Right renal cortex interstitium (tissue), 3 donors: ENCODE measurements at places on chromosomes 3 and 15. TPM values are rescaled to one million over a fixed set of nuclear protein-coding genes. Genes with fewer than 3 reads are reported as not detected.
A peak's percentile ranks its signal among the peaks of the same experiment; 100 is the strongest.

TGM5 gene
- not detected for polyA plus RNA-seq

SAMMSON gene
- polyA plus RNA-seq: not detected

SKOR1 gene
- 0.16 TPM for polyA plus RNA-seq

PIERCE2 gene
- 8.1 TPM for polyA plus RNA-seq

FBXO40 gene
- polyA plus RNA-seq: 0.07 TPM

GOLGA6B gene
- not detected for polyA plus RNA-seq

STAC gene
- 11.6 TPM for polyA plus RNA-seq

CLRN1 gene
- polyA plus RNA-seq: not detected

DNA sequence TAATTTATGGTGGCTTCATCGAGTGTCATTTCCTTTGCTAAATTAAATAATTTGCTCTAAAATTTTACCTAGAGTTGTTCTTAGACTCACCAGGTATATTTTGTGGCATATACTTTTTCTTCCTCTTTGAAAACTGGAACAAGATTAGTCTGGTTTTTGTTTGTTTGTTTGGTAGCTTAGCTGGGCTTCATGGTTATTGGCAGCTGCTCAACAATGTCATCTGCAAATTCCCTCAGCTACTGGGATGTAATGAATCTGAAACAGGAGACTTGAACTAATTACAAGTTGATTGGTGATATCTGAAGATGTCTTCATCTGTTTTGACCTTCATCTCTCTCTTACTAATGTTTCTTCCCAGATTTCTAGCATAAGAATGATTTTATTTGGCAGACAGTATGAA, 270.5 kb upstream of the P2RY1 start:
- no peak for DNase-seq

DNA sequence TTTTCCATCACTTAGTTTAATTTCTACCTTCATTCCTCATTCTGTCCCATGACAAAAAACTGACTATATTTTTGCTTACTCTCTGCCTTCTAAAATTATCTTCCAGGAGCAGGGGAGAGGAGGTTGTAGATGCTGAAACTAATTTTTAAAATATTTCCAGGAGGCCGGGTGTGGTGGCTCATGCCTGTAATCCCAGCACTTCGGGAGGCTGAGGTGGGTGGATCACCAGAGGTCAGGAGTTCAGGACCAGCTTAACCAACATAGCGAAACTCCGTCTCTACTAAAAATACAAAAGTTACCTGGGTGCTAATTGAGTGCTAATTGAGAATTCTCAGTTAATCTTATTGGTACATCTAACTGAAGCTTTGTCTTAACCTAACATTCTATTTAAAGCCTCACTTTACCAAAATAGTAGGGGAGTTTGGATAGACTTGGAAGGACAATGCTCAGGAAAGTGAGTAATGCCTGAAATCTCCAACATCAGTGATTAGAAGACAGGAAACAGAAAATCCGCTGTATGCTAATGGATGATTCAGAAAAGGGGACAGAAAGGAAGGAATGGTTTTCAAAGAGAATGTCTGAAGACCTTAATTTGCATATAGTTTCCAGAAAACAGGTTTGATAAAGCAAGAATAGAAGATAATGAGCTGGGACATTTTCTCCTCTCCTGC, 336.1 kb downstream of the GBE1 start:
- DNase-seq: no peak

DNA sequence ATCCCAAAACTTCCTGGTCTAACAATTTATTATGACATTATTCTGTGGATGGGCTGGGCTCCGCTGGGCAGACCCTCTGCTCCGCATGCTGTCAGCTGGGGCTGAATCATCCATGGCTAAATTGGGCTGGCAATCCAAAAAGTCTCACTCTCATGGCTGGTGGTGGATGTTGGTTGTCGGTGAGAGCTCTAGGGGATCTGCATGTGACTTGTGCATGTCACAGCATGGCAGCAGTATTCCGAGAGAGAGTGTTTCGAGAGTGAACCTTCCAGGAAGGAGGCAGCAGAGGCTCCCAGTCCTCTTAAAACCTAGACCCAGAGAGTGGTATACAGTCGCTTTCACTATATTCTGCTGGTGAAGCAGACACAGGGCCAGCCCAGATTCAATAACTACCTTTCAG, 9.9 kb downstream of the RARB start:
- no peak for DNase-seq

DNA sequence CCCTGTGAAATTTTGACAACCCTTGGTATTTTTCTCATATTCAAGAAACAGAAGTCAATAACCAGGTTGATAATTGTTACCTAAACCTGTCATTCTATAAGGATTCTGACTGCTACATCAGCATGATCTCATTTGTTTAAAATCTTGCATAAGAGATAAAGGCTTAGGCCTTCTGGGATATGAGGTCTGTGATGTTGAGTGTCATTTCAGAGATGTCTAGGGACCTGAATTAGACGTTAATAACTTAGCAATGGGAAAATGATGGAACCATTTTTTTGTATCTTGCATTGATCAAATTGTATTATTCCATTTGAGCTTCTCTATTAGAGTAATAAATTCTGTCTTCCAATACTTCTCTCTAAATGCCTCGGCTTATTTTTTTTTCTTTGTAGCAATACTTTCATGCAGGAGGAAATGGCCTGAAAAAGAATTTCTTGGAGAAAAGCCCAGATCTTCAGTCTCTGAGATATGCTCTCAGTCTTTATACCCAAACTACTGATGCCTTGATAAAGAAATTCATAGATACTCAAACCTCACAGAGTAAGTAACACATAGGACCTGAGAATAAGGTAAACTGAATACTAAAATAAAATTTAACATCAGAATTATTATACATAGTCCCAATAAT, 589.3 kb downstream of the UNC13C start:
- no peak for DNase-seq

GRCh38 chr3:175070946-175071345, 211.8 kb downstream of the NAALADL2 start:
- DNase-seq: no peak

DNA sequence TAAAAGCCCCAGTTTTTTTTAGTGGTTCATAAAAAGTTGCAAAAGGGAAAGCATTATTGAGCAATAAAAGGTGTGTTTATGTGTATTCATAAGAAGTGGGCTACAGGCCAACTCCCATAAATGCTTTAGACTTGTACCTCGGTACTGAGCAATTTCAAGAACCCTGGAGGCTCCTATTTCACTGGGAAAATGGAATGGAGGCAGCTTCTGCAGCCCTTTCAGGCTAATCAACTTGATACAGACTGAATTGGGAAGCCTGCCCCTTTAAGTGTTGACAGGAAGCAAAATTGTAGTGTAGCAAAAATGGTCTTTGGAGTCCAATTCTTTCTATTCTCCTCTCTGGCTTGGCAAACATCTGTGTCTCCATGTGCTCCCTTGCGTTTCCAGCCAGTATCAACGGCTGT, 118.8 kb downstream of the ECT2 start:
- DNase-seq: no peak

DNA sequence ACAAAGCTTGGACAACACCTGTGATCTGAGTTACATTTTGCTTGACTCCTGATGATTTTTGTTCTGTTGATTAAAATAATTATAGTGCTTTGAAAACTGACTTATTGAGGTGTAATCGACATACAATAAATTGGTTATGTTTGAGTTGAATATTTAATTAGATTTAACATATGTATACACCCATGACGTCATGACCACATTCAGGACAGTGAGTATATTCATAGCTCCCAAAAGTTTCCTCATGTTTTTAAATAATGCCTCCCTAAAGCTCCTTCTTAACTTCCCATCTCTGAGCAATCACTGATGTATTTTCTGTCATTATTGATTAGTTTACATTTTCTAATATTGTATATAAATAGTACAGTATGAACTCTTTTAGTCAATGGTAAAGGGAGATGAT, 801.2 kb downstream of the PDCD6IP start:
- no peak for DNase-seq

- DNase-seq: no peak
Measured at GRCh38 chr15:62637574-62637897, 405.0 kb upstream of the TPM1 start.

GRCh38 chr15:39756806-39757522, 25.7 kb downstream of the FSIP1 start:
- DNase-seq: peak; percentile 36

DNA sequence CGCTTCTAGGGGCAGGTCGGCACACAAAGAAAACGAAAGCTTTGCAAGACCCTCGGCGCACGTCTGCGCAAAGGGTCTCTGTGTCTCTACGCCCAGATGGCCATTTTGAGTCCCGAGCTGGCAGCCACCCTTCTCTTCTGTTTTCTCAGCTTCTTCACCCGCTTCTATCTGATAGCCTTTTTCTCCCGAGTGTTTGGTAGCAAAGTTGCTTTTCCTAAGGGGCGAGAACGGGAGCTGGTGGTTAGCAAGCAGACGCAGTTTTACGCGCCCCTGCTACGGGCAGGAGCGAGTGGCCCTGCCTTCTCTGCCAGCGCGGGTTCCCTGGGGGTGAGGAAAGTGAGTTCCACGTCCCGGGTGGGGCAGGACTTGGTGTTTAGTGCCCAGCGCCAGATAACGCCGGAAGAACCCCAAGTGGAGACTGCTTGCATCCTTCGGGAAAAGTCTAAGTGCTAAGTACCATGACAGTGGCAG, 2.9 kb upstream of the MKRN2 start:
- DNase-seq: no peak

DNA sequence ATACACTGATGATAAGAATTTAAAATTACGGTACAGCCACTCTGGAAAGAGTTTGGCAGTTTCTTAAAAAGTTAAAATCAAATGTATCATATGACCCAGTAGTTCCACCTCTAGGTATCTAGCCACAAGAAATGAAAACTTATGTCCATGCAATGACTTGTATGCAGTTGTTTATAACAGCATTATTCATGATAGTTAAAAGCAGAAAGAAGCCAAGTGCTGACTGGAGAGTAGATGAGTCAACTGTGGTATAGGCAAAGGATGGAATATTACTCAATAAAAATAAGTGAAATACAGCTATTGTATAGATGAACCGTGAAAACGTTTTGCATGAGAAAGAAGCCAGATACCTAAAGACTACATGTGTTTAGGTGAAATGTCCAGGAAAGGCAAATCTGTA, 14.8 kb downstream of the GPR87 start:
- no peak for DNase-seq

- DNase-seq: no peak
Measured at GRCh38 chr15:32899126-32899596, 181.4 kb downstream of the GREM1 start.

- DNase-seq: no peak
Measured at GRCh38 chr3:143314251-143315093, 194.9 kb downstream of the CHST2 start.
